Stimulated activated CD4-positive, alpha-beta T cell treated with anti-CD3 and anti-CD28 coated beads, Interleukin-15, amount 100 ng/mL, for 1 hour (primary cell): ENCODE measurements at places on chromosomes 1 and 21.

DNA sequence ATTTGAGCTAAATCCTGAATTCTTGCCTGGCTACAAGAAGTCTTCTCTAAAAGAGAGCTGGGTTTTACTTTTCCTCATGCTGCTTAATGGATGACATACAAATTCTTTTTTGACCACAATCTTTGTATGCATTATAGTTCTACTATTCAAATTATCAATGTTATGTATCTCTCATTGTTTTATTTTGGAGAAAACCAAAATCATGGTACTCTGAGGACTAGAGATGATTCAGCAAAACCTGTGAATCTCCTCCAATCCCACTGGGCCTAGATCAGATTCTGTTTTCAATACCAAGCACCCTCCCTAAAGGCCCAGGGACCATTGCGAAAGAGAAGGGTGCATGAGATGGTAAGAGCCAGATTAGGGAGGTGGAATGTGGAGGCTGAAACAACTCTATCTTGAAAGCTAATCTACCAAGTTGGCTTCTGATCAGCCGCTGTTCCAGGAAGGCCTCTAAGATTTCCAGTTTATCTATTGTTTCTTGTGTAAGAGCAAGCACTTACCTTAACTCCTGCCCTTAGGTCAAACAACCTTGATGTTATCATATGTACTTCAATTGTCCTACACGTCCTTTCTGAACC is 547.2 kb downstream of the PLPP3 start:
- no peak for DNase-seq

DNA sequence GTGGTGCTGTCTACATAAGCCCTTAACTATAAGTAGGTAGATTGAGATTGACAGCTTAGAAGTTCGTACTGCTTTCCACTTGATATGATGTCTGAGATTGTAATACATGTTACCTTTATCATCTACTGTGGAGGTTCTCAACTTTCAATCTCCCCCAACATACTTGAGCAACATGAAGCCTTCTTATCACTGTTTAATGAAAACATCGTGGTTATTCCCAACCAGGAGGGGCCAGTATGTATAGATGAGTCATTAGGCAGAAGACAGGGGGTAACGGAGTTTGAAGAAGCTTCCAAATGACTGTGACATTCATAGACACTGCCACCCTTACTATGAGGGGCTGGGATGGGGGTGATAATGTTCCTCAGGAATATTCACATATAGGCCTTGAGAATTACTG is 36.0 kb downstream of the CENPF start:
- DNase-seq = no peak

- no peak for DNase-seq
Observed at GRCh38 chr21:35467566-35467965, 418.5 kb upstream of the RUNX1 start.

- no peak for DNase-seq
Observed at GRCh38 chr21:33686386-33686785, 44.1 kb downstream of the ITSN1 start.

DNA sequence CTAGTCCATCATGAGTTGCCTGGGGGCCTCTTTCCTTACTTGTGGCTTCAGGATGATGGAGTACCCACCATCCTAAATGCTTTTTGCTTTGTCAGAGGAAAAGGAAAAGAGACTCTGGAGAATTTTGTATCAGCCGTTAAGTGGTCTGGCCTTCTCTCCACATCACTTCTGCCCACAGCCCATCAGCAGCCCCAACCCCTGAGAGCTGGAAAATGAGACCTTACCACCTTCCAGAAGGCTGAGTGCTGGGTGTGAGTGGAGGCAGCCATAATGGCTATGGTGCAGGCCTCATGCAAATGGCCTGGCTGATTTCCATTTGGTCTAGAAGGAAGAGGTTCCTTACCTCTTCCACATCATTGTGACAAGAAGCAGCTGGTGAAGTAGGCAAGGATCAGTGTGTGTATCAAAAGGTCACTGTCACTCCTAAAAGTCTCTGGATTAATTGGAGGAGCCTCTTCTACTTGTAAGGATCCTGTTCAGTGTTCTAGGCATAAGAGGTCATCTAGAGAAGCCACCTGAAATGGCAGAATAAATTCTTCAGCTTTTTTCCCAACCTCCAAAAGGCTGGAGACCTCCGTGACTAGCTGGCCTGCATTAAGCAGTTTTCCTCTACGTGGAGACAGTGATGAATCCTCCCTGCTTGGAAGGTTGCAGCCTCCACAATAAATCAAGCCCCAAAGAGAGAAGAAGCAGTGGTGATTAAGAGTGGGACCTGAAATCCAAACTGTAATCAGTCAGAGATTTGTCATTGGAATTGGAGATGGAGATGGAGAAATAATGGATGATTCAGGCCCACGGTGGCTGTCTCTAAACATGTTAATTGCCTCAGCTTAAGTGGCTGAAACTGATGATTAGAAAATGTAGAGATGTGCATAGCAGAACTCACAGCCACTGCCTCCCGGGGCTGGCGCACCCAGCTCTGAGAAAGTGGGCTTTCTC is 111.5 kb downstream of the CNIH3 start:
- DNase-seq = no peak

GRCh38 chr1:116164150-116164549 is 53.0 kb downstream of the MAB21L3 start:
- DNase-seq = no peak

GRCh38 chr1:68216089-68216772 is 16.1 kb downstream of the WLS start:
- no peak for DNase-seq

- DNase-seq = no peak
Observed at GRCh38 chr1:8965121-8965820, 19.6 kb downstream of the CA6 start.

DNA sequence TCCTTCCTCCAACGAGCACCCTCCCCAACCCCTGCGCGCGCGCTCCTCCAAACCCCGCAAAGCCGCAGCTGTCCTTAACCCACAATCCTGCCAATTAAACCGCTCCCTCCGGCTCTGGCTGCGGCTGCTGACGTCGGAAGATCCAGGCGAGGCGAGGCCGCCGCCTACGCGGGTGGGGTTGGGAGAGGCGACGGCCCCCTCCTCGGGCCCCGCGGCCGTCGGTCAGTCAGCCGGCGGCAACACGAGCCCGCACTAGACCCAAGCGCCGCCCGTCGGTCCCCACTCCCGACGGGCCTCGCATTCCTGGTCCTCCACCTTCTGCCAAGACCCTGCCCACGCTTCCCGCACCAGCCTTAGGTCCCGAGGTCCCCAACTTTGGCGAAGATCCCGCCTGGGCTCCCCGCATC is 75.4 kb downstream of the VWA5B1 start:
- no peak for DNase-seq

- DNase-seq = no peak
Observed at GRCh38 chr1:44323947-44324346, 31.1 kb downstream of the ERI3 start.

DNA sequence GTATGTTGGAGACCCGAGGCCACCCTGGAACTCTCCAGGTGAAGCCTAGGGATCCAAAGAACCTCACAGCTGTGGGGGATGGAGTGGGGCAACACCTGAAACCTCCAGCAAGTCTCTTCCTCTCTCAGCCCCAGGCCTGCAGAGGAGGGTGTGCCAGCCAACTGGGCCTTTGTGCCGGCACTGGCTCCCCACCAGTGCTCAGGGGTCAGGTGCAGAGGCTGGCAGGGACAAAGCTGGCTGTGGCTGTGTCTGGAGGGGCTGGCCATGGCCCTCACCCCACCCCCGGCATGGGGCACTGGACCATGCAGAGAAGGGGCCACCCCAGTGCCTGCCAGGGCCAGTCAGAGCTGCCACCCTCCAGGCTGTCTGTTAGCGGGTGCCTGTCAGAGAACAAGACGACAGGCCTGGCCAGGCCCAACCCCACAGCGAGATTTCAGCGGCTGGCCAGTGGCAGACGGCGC is 3.9 kb downstream of the COL18A1 start:
- no peak for DNase-seq

- DNase-seq = no peak
Observed at GRCh38 chr1:175564119-175564518, 179.3 kb downstream of the TNR start.

DNA sequence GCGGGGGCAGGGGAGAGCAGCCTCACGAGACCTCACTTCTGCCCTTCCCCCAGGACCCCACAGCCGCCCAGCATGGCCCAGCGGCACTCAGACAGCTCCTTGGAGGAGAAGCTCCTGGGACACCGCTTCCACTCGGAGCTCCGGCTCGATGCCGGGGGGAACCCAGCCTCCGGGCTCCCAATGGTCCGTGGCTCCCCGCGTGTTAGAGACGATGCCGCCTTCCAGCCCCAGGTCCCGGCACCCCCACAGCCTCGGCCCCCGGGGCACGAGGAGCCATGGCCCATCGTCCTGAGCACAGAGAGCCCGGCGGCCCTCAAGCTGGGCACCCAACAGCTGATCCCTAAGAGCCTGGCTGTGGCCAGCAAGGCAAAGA is 8.5 kb downstream of the ARHGEF16 start:
- DNase-seq = no peak

DNA sequence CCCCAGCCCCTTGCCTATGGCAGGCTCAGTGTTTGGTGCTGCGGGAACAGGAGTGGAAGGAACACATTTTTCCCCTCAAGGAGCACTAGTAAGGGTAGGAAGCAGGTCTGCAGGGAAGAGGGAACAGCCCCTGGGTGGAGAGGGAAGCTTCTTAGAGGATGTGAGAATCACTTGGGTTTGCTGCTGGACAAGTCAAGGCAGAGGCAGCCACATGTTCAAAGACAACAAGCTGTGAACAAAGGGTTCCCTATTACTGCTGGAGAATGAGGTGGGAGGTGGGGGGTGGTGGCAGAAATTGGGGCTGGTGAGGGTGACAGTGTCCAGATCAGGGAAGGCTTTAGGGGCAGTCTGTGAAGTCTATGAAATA is 24.8 kb upstream of the CITED4 start:
- no peak for DNase-seq

GRCh38 chr1:42941640-42942330 is 16.9 kb downstream of the SLC2A1 start:
- no peak for DNase-seq

DNA sequence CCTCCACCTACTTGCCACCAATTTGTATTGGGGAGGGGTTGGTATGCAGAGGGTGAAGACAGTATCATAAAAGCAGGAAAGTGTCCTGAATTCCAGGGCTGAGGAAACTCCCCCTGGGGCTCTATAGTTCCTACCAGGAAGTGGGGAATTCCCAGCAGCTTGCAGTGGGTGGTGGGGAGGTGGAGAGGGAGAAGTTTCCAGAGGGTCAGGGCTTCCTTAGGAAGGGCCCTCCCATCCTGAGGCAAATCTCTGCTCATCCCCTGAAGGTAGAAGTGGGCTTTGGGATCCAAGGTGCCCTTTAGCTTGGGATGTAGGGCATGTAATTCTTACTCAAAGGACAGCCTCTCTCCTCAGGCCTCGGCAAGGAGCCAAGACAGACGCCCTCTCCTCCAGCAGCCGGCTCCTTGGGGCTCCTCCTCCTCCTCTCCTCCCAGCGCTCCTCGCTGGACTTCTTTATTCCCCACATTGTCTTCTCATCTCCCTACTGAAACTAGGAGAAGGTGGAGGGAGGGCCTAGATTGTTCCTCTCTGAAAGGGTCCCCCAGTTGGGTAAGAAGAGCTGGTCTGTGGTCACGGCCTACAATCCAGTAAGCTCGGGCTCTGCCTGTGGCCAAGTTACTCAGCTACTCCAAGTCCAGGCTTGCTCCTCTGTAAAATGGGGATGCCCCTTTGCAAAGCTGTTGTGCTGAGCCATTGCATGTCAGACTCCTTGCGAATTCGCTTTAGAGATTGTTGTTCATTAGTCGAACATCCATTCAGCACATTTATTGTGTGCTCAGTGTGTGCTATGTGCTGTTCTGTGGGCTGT is 17.9 kb upstream of the CSF1 start:
- no peak for DNase-seq

- DNase-seq = no peak
Observed at GRCh38 chr1:222443566-222443965, 104.3 kb downstream of the HHIPL2 start.

DNA sequence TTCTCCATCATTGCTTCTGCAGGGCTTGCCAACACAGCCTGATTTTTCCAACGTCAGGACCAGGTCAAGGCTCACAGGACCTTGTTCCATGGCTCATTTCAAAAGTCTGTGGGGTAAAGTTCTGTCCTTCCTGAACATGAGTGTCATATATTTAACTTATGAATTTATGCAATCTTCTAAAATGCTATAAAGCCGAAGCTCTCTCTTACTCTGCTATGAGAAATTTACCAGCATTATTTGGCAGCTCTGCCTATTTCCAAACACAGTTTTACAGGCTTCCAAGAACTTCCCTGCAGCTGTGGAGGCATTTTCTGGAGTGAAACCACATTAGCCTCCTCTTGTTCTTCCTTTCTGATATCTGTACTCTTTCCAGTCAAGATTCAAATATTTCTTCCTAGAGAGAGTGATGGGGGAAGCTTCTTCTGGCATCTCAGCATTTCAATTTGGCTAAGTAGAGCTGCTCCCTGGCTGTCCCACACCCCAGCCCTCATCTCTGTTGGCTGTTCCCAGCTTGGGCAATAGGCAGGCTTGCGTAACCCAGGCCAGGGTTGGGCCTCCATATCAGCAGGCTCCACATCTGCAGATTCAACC is 15.6 kb upstream of the HMGCS2 start:
- no peak for DNase-seq

DNA sequence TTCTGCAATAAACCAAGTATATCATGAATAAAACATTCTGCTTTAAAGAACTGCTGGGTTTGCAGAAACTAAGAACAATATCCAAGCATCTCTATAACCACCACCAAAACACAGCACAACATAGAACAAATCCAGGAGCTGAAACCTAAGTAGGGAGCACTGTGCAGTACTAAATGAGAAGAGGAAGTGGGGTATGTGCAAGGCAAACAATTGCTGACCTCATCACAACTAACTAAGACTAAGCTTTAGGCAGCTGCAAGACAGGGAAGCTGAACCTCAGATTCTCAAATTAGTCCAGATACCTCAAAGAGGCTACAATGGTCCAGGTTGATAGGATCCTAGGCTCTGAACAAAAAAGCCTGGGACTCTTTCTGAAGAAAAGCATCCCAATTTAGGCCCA is 172.6 kb downstream of the SLC44A5 start:
- DNase-seq = no peak

DNA sequence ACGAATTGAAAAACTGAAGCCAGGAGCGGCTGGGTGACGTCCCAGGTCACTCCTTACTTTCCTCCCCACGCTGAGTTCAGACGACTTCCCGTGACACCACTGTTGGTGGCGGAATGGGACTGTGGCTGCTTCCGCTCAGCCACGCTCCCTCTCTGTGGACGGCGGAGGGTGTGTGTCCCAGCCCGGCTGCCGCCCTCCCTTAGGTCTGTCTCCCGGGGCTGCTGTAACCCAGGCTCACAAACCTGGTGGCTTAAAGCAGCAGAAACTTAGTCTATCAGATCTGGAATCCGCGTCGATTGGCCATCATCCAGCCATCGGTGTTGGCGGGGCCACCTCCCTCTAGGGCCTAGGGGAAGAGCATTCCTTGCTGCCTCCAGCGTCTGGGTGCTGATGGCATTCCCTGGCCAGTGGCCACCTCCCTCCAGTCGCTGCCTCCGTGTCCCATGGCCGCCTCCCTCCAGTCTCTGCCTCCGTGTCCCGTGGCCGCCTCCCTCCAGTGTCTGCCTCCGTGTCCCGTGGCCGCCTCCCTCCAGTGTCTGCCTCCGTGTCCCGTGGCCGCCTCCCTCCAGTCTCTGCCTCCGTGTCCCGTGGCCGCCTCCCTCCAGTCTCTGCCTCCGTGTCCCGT is 17.5 kb downstream of the TRPM2 start:
- no peak for DNase-seq

- no peak for DNase-seq
Observed at GRCh38 chr1:43564551-43565348, 34.1 kb downstream of the PTPRF start.
